ENCODE measurements at places on chromosomes 7 and 10.

- DNase-seq = no peak
These were observed 50.4 kb upstream of the NKX6-2 start for GRCh38 chr10:132836248-132836831.

DNA sequence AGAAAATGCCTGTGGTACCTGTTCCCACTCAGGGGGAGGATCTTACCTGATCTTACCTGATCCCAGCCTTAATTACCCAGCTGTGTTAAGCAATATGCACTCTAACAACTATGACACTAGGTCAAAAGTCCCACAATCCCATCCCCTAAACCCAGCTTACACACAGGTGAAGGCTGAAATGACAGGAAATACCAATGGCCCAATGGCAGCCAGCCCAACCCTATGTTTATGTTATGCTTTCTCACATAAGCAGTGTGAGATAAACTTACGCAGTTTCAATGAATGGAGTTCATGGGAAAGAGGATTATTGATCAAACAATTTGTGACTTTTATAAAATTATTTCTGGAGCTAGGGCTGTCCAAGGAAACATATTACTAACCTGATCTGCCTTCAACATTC is 91.9 kb downstream of the GPAM start:
- DNase-seq = no peak

DNA sequence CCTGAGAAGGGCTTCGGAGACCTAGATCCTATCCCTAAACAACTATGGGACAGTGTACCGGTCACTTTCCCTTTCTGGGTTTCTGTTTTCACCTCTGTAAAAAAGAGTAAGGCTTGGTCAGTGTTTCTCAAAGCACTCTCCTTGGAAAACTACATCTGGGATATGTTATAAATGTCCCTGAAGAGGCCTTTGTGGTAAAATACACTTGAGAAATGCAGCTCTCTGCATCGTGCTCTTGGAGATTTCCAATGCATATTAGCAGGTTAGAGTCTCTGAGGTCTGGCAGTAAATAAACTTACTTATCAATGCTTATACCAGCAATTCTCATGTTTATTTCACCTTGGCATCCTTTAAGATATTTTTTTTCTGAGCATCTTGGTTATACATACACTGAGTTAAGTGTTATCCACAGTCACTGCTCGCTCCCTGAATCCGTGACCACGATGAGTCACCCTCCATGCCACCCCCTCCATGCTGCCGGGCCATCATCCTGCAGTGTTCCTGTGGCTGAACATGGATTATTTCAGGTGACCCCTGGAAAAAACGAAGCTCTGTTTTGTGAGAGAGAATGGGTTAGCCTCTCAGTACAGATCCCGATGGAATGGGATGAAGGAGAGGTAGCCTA is 3.3 kb upstream of the TBXAS1 start:
- DNase-seq = no peak

GRCh38 chr10:100515612-100516011 is 4.0 kb downstream of the SEC31B start:
- no peak for DNase-seq

GRCh38 chr7:24572016-24572392 is 1.2 kb upstream of the PALS2 start:
- no peak for DNase-seq

GRCh38 chr7:92002720-92003119 is 62.1 kb downstream of the AKAP9 start:
- DNase-seq = no peak

GRCh38 chr10:31912898-31913850 is 15.5 kb downstream of the ARHGAP12 start:
- no peak for DNase-seq

DNA sequence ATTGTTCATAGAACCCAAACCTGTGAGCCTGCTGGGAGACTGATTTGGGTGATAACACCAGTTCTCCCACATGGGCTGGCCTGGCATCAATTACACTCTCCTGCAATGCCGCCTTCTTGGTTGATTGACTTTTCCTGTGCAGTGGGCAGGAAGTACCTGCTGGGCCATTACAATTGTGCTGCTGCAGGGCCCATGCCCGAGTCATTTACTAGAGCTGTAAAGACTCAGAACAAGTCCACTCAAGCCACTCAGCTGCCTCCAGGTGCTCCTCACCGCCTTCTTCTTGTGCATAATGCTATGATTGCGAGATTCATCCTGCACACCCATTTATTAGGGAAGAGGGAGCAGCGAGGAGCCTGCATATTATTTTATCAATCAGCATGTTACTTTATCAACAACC is 264.0 kb downstream of the TCERG1L start:
- no peak for DNase-seq

DNA sequence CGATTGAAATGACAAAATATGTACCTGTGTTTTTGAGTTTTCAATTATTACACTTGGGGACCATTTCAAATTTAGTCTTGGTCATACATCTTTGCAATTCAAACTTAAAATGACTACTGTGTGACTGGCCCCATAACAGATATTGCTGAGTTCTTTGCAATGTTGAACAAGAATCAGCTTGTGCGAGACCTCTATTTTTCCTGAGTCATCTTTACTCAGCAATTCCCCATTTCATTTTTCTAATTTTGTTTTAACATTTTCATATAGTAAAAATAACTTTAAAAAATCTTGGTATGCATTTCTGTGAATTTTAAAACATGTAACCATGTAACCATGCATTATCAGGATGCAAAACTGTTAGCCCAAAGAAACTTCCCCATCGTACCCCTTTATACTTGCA is 678.1 kb downstream of the ANKRD7 start:
- no peak for DNase-seq

DNA sequence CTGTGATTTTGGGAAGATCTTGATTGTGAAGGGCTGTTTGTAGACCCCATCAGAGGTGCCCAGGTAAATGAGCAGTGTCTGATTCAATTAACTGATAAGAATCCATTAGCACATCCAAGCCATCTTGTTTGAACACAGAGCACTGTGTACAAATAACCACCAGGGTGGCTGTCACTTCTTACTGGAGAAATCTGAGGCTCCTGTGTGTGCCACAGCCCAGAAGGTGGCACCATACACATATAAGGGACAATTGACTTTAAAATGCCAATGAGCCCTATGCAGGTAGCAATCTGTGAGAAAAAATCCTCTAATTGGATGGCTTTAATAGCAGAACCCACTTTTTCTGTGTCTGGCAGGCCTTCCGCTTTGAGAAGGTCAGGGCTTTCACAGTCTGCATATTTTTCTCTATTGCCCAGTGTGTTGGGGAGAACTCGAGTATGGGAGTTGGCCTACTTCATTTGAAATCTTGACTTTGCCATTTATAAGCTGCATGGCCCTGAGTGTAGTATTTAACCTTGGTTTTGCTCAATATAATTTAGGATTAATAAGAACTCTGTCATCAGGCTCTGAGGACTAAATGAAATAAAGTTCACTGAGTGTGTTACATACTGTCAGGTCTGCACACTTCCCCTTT is 517.4 kb downstream of the CCSER2 start:
- no peak for DNase-seq

DNA sequence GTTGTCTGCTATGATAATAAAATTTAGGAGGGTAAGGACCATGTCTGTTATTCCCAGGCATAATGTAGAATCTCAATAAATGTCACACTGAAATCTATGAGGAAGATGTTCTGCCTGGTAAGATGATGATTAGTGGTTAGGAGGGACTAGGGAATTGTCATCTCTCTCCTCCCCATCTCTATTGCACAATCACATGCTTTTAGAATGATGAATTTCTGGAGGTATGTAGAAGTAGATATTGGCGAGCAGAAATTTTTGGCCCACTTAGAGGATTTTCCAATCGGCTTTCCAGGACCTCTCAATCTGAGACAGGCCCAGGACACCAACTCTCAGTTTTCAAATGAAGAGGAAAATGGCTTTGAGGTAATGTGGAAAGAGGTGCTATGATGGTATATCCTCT is 2.0 kb upstream of the PITX3 start:
- DNase-seq = no peak

GRCh38 chr7:131145026-131145425 is 182.7 kb upstream of the MKLN1 start:
- DNase-seq = no peak

DNA sequence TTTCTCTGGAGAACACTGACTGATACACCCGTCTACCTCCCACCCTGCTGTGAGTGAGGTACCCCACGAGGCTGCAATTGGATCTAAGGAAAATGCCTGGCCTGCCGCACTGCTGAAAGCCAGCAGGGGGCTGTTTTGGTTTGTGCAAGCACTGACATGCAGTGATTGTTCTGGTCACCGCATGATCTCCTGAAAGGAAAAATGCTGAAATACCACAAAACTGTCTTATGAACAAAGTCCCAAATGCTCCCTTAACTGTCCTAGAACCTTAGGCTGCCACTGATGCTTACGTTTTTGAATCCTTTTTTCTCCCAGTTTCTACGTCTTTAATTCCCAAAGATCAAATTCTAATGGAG is 132.7 kb downstream of the JCAD start:
- no peak for DNase-seq

DNA sequence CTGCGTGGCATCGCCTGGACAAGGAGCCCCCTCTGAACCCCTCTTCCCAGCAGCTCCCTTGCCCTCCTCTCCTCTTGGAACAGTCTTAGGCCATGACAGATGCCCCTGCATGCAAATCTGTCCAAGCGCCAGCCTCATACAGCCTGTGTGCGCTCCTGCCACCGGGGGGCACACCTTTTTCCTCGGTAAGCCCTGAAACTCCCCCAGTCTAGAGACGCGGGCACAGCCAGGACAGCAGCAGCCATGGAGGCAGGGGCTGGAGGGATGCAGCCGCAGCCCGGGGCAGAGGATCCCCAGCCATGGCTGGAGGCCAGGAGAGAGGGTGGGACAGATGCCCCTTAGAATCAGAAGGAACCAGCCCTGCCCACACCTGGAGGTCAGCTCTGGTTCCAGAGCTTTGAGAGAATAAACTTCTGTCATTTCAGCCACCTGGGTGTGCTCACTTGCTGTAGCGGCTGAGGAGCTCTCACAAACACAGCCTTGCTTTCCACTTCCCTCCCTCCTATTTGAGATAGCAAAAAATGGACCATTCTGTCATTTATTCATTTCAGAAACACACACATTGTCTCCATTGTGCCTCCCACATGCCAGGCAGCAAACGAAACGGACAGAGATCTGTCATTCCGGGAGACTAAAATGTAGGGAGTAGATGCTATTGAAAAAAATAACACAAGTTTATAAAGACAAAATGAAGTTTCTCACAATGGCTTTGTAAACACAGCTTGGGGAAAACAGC is 241.5 kb downstream of the WDR37 start:
- no peak for DNase-seq

DNA sequence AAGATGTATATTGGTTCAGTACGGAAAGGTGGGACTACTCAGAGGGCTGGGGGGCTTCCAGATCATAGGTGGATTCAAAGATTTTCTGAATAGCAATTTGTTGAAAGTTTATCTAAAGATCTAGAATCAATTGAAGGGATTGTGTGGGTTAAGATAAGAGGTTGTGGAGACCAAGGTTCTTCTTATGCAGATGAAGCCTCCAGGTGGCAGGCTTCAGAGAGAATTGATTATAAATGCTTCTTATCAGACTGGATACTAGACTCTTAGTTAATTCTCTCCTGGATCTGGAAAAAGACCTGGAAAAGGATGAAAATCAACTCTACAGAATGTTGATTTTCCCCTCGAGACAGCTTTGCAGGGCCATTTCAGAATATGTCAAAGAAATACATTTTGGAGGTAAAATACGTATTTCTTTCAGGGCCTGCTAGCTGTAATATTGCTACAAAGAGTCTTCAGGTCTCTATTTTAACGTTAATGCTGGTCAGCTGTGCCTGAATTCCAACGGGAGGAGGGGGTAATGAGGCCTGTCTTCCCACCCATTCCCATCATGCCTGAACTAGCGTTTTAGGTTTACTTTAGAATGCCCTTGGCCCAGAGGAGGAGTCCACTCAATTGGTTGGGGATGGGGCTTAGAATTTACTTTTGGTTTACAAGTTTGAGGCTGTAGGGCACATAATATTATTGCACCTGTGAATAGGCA is 12.8 kb upstream of the GPR15LG start:
- DNase-seq = no peak

DNA sequence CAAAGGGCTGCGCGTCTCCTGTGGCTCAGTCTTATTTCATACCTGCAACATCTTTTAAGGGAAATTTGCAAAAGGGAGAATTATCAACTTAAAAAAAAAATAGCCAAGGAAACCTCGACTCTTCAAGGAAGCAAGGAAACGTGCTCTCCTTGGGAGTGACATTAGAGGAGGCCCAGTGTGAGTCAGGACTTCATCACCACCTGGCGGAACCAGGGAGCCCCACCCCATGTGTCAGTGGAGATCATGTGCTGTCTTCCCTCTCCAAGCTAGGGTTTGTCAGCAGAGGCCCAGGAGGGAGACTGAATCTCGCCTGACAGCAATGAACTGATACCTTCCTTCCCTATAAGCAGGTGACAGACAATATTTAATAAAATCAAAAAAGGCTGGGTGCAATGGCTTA is 28.9 kb downstream of the POR start:
- no peak for DNase-seq

- DNase-seq = no peak
These were observed 138.0 kb downstream of the LHPP start for GRCh38 chr10:124599588-124600050.

DNA sequence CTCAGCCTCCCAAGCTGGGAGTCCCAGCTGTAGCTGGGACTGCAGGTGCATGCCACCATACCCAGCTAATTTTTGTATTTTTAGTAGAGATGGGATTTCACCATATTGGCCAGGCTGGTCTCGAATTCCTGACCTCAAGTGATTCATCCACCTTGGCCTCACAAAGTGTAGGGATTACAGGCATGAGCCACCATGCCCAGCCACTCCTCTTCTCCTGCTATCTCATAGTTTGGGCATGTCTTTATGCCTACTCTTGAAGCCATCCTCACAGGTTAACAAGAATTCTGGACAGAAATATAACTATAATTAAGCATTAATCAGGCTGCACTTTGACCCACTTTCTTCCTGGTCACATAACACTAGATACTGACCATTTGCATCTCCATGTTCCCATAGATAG is 28.6 kb upstream of the C10orf67 start:
- no peak for DNase-seq

GRCh38 chr7:6139189-6139996 is 108.2 kb downstream of the ANKRD61 start:
- DNase-seq = no peak

DNA sequence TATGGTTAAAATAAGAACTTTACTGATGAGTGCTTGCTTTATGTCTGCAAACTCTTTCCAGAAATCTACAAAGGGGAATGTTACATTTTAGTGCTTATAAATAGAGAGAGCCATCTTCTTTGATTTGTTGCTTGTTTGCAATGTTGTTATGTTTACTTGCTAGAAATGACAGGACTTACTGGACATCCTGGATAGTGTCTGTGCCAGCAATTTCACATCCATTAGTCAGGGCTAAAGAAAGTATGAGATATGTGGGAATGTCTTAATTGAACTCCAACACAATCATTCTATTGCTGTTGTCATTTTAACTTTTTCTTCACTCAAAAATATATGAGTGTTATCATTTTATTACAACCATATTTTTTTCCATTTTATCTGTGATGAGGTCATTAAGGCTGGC is 453.2 kb downstream of the TNS3 start:
- no peak for DNase-seq
